ENCODE measurements at places on chromosomes 3 and 15. TPM values are rescaled to one million over a fixed set of nuclear protein-coding genes. Genes with fewer than 3 reads are reported as not detected.

Gene UACA
- total RNA-seq = 48.0 TPM

DNA sequence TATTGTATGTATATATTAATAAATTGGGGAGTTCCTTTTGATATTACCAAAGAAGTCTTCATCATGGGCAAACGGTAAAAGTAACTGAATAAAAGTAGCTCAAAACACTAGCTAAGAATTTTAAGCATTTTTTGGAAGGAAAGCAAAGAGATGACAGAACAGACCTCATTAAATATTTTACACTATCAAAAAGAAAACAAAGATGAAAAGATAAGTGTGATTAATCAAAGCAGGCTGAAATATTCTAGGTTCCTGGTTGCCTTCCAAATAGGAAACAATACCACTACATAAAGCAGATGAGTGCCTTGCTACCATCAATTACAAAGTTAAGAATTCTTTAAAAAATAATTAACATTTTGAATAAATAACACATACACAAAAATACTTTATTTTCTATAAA lies 3.6 kb downstream of the NKIRAS1 start:
- no peak for DNase-seq

- peak; percentile 73 for DNase-seq
These were observed 67.6 kb downstream of the FNDC3B start for GRCh38 chr3:172106989-172107388.

DNA sequence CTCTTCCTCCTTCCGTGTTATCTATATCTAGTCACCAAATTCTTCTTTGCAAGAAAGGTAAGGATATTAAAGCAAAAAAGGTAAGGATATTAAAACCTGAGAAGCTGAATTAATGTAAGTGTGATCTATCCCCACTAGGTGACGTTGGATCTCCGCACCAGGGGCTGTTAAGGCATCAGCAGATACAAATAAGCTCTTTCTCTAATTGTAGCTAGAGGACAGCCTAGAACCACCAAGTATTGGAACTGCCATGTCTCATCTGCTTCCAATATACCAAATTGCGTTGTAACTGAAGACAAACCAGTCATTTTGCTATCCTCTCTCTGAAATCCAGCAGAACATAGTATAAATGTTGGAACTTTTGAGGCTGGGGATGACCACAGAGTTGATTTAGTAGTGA lies 471.2 kb upstream of the TGFBR2 start:
- DNase-seq = no peak

DNA sequence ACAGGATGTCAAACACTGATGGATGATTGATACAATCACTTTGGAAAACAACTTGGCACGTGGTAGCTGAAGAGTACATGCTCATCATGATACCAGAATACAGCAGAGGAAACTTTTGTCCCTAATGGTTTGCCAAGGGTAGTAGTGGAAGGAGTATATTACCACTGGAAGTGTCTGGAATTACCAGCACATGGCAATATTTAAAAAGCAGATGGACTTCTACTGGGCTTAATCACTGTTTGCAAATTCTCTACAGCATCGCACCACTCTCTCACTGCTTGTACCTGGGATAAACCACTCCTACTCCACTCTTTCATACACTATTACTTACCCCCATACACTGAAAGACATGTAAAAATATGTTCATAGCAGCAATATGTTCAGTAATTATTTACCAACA lies 19.6 kb upstream of the GP5 start:
- no peak for DNase-seq

DNA sequence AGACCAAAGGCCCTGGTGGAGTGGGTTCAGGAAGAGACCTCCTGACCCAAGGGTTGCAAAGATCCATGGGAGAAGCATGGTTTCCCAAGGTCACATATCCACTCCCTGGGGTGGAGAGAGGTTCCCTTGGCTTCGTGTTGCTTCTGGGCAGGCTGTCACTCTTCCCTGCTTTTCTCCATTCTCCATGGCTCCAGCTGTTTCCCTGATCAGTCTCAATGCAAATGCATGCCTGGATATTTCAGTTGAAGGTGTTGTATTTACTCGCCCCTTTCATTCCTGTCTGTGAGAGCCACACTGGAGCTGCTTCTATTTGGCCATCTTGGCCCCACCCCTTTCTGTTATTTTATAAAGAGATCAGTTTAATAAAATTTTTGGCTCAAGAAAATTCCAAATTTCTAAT lies 95.0 kb upstream of the PLSCR4 start:
- DNase-seq = no peak

DNA sequence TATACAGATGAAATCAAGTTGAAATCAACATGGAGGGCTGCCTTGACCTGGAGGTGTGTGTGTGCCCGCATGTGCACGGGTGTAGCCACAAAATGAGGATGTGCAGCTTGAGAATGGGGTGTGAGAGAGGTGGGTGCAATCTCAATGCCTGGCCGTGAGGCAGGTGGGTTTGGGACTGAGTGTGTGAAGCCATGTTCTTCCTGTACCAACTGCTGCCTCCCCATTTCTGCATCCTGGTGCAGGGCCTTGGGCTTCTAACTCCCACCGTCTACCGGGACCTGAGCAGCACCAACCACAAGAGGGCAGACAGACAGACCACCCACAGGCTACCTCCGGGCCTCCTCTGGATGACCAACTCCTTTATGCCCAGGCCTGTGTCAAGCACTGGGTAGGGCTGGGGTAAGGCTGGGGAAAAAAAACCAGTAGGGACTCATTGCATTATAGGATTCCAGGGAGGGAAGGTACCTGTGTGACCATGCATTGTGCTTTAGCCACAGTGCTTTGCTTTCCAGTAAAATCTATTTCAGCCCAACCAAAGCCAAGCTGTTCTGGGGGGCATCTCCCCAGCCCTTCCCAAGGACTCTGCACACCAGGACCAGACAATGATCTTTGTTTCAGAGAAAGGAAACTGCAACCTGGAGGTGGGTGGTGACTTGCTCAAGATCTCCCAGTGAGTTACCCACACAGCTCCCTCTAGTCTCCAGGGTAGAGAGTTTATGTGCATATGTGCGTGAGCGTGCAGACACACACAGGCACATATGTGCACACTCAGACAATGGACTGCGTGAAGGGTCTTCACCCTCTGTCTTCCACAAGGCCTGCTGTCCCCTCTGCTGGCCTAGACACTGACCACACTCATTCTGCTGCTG lies 162.2 kb upstream of the TLE3 start:
- DNase-seq = no peak

DNA sequence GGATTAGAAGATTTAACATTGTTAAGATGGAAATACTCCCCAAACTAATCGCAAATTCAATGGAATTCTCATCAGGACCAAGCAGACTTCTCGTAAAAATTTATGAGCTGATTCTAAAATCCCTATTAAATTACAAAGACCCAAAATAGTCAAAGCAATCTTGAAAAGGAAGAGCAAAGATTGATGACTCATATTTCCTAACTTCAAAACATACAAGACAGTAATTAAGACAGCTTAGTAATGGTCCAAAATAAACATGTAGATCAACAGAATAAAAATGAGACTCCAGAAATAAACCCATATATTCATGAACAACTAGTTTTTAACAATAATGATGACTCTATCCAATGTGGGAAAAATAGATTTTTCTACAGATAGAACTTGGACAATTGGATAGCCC lies 148.7 kb downstream of the SI start:
- DNase-seq = no peak

DNA sequence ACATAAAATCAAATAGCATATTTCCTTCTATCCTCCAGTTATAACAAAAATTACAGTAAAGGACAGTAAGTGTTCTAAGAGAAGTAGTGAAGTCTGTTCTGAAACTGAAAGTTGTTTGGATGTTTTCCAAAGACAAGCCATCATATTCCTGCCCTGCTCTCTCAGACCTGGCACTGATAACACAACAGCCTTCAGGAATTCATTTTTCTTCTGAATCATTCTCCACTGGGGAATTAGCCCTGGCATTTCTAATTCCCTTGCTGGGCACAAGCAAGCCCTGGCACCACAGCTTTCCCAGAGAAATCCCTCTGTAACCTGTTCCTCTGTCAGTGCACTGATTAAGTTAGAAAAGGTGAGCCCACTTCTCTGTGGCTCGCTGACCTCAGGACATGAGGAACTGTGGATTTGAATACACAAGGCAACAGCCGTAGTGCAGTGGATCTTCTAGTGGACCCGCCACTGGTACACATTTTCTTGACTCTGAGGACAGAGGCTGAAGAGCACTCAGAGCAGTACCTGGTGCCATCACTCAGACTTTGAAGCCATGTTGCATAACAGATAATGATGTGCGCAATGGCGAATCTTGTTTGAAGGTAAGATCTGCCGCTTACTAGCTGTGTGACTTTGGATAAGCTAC lies 61.6 kb downstream of the WWTR1 start:
- peak; percentile 47 for DNase-seq

Data from renal cortical epithelial cell (primary cell).